ENCODE measurements at places on chromosomes 12 and 14.

DNA sequence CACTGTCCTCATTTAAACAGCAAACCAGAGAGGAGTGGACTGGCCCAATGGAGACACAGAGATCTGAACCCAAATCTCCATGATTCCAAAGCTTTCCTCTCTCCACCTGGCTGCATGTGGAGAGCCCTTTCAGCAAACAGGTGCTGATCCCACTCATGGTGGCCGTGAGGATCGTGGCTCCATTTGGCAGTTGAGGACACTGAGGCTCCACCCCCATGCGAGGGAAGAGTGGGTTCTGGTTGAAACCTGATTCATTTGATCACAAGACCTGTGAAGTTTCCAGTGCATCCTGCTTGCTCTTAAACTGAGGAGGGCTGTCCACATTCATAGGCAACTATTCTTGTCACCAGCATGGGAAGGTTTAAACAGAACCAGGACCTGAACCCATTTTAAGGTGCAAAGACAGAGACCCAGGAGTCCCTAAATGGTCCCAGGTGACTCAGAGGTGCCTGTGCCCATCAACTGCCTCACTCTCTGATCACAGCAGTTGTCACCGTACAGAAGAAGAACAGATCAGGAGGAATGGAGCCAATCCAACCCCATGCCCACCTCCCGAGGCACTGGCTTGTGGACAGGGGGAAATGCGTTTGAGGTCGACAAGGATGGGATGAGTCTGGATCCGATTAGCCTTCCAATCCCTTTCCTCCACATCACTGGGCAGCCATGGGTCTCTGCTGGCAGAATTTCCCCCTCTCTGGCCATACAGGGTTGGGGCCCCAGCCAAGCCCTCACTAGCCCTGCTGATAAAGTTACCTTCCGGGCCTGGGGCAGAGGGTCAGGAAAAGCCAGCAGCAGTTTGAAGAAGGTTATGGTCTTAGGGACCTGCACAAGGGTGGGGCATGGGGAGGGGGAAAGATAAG lies 45.5 kb upstream of the BCL11B start:
- DNase-seq: no peak

DNA sequence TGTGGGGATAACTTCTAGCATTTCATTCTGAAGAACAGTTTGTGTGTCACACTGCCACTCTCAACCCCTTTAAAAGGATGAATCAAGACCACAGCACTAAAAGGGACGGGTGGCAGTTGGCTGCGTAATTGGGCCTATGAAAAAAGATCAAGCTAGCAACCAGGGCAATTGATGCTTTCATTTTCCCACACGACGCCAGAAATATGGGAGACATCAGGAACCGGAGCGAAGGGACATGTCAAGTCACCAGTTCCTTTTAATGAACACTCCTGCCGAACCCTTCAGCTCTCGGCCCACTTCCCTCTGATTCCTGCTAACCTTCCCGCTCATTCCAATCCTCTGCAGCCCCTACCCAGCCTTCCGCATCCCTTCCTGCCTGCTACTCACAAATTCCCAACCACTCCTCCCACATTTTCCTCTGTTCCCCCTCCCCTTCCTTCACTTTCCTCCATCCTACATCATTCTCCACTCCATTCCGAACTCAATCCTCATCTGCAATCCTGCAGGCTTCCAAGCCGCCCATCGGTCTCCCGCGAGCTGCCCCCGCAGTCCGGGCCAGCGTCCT lies 753 bp downstream of the CSRNP2 start:
- peak; percentile 49 for DNase-seq

DNA sequence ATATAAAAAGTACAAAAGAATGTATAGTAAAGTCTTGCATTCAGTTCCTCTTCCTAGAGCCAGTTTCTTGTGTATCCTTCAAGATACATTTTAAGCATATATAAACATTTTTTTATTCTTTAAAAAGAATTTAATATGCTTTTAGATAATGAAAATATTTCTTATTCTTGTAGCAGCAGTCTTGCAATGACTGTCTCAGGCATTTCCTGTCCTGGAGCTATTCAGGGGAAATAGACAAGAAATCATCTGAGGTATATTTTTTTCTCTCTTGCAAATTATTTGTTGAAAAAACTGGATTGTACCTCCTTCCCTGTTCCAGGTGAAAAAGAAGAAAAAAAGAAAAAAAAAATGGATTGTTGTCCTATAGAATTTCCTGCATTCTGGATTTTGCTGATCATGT lies 17.0 kb upstream of the ERBB3 start:
- DNase-seq: no peak

GRCh38 chr12:53343969-53344368 lies 7.8 kb upstream of the SP7 start:
- no peak for DNase-seq

- no peak for DNase-seq
Measured at GRCh38 chr12:67909681-67910080, 79.6 kb upstream of the IFNG-AS1 start.

DNA sequence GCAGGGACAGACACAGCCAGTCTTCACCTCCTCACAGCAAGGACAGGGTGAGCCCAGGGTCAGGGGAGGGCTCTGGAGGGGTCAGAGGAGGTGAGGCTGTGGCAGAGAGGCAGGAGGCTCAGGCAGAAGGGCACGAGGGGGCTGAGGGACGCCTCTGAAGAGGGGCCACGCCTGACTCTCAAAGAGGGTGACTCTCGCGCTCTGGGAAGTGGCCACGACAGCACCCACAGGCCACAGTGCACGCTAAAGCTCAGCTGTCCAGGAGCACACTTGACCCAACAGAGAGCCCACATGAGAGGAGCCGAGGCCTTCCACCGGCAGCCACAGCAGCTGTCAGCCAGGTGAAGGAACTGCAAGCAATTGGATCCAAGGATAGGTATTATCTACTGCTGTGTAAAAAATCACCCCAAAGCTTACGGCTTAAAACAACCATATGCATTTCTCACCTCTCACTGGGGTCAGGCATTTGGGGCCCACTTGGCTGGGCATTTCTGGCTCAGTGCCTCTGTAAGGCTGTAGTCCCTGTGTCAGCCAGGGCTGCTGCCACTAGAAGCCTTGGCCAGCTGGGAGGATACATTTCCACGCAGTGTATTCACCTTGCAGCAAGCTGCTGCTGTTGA lies 27.8 kb downstream of the SLC6A12 start:
- DNase-seq: no peak

DNA sequence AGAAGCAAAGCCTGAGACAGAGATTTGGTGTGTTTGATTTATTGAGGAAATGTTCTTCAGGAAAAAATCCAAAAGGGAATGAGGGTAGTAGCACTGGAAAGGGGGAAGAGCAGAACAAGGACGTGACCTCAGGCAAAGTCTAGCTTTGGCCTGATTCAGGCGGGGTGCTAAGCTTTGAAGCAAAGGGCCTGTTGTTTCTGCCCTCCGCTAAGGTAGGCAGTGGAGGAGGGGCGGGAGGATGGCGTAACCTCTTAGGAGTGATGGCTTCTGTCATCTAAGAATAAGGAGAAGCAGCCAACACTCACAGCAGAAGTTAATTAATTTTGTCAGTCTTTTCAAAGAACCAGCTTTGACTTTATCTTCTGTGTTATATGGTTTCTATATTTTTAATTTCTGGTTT lies 20.4 kb downstream of the ABHD12B start:
- DNase-seq: no peak

- DNase-seq: no peak
Measured at GRCh38 chr14:55303691-55304145, 32.5 kb downstream of the FBXO34 start.

DNA sequence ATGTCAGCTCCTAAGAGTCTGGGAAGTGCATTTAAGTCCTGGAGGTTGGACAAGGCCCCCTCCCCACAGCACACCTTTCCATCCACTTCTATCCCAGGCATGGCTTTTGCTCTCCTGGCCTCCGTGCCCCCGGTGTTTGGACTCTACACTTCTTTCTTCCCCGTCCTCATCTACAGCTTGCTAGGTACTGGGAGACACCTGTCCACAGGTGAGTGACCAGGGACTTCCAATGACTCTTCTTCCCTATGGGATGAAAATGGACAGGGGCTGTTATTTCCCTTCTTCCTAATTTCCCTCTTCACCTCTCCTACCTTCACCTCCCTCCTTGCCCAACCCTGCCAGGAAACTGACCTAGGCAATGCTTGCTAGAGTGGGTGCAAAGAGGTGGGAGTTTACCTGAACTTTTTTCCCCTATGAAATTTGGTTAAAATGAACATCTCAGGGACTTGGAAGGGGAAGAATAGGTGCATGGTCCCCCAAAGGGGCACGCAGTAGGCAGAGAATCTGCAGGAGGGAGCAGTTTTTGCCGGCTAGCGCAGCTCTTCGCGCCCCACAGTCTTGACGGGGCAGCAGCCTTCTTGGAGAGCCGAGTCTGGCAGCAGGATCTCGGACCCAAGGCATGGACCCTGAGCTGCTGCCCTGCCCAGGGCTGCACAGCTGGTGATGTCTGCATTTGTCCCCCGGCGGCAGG lies 9.2 kb downstream of the ARHGEF25 start:
- no peak for DNase-seq

- DNase-seq: no peak
Measured at GRCh38 chr12:65232476-65233077, 45.9 kb upstream of the MSRB3 start.

GRCh38 chr14:104224506-104225277 lies 86.3 kb downstream of the KIF26A start:
- no peak for DNase-seq

- no peak for DNase-seq
Measured at GRCh38 chr12:117789195-117789912, 179.4 kb downstream of the KSR2 start.

GRCh38 chr14:65803885-65804284 lies 391.4 kb downstream of the FUT8 start:
- no peak for DNase-seq

- DNase-seq: no peak
Measured at GRCh38 chr12:106033161-106033675, 105.5 kb downstream of the NUAK1 start.

DNA sequence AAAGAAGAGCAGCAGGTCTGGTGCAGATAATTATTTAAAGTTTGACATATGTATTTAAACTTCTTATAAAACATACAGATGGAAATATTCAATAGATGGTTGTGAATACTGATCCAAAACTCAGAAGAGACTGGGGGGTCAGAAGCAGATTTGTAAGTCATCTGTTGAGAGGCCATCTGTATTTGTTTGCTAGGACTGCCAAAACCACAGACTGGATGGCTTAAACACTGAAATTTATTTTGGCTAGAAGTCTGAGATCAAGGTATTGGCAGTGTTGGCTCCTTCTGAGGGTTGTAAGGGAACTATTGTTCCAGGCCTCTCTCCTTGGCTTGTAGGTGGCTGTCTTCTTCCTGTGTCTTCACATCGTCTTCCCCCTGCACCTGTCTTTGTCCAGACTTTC lies 153.9 kb downstream of the LRRK2 start:
- DNase-seq: no peak

- DNase-seq: no peak
Measured at GRCh38 chr14:56900726-56901125, 90.4 kb upstream of the OTX2 start.

DNA sequence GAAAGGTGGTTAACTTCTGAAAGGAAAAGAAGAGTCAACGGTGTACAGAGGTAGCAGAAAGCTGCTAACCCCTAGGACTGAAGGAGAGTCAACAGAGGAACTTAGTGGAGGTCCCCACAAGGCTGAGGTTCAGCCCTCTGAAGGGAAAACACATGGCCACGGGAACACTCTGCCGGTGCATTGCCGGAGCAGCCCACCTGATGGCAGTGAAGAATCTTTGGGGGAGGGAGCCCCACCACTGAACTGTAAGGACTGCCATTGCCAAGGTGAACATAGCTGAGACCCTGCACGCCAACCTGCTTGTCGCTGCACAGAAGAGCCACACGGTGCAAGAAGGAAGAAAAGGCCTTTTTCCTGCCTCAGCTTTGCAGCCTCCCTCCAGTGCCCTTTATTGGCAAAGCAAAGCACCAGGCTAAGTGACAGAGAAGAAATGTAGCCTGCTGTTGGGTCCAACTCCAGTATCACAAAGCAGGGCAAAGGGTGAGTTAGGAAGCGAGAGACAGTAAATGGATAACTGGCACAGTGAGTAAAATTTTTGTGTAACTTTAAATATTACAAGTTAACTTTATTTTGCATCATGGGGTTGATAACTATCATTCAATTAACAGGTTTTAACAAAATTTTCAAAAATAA lies 76.9 kb downstream of the LIN52 start:
- DNase-seq: no peak

- no peak for DNase-seq
Measured at GRCh38 chr12:28611115-28611435, 420.8 kb downstream of the CCDC91 start.

DNA sequence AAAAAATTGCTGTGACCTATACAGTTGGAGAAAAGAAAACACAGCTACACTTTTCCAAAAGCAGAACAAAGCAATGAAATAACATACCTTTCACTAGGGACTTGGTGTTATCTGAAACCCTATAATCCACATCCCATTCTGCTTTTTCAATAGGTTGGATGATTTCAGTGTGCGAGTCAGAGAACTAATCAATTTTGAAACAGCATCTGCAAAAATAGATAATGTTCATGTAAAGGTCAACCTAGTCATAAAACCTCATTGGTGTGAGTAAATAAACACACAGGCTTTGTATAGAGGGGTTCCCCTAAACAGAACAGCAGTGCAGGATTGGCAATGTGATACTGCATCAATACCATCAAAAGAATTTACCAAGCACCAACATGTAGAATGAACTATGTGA lies 173.0 kb upstream of the G2E3 start:
- DNase-seq: no peak

DNA sequence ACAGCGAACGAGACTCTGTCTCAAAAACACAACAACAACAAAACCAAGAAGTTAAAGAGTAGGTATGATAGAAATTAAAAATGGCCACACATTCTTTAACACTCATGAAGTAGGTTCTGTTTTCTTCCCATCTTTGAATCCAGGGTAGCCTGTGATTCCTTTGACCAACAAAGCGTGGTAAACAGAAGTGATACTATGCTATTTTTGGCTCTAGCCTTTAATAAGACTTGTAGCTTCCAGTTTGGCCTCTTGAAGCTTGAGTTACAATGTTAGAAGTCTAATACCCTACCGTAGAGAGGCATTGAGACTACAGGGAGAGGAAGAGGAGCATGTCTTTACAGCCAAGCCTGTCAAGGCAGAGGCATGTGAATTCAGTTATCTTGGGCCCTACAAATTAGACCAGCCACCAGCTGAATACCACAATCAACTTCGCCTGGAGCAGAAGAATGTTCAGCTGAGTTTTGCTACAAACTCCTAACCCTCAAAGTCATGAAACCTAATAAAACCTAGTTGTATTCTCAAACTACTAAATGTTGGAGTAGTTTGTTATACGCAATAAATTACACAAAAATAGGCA lies 4.9 kb upstream of the NEMF start:
- DNase-seq: peak; percentile 28

- no peak for DNase-seq
Measured at GRCh38 chr12:31859232-31859977, 99.8 kb upstream of the RESF1 start.

GRCh38 chr12:109967383-109968031 lies 28.7 kb downstream of the GIT2 start:
- DNase-seq: no peak

DNA sequence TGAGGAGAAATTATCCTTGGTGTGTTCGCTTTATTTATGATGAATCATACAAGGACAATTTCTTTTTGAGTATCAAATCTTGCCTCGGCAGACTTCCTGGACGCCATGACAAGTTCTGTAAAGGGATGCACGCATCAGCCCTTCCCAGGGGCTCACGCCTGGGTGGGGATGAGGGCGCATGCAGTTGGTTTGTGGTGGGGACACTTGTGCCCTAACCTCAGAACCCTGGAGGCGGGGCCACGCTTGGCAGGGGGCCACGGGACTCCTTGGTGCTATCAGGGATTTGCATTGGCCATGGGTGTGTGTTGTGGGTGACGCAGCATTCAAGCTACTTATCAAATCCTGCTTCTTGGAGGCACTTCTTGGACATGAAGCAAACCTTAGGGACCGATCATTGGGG lies 143.8 kb upstream of the RTL1 start:
- no peak for DNase-seq

Measured in Ammon's horn (tissue), 1 donor.